ENCODE measurements at places on chromosomes 5 and 9.

- DNase-seq: no peak
These were observed 258.1 kb downstream of the IRX2 start for GRCh38 chr5:2493356-2493755.

- no peak for DNase-seq
These were observed 101.9 kb upstream of the PRDM9 start for GRCh38 chr5:23405316-23406068.

DNA sequence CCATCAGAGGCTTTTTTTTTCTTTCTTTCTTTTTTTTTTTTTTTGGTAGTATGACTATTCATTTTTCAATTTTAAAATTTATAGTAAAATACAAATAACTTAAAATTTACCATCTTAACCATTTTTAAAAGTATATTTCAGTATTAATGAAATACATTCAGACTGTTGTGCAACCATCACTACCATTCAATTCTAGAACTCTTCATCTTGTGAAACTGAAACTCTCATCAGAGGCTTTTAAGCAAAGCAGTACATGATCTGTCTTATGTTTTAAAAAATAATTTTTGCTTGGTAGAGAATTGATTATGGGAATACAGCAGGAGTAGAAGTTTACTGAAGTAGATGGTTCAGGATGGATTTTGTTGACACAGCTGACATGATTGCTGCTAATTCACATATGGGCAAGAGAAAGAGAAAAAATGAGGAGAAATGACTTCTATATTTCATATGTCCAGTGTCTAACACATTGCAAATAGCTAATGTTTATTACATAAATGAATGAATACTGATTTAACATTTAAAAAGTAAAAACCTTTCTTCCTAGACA, 13.4 kb downstream of the ELOVL7 start:
- peak; percentile 3 for DNase-seq

GRCh38 chr5:147558826-147559225, 49.0 kb upstream of the DPYSL3 start:
- peak; percentile 66 for DNase-seq

GRCh38 chr5:143534761-143535154, 131.3 kb upstream of the NR3C1 start:
- no peak for DNase-seq

DNA sequence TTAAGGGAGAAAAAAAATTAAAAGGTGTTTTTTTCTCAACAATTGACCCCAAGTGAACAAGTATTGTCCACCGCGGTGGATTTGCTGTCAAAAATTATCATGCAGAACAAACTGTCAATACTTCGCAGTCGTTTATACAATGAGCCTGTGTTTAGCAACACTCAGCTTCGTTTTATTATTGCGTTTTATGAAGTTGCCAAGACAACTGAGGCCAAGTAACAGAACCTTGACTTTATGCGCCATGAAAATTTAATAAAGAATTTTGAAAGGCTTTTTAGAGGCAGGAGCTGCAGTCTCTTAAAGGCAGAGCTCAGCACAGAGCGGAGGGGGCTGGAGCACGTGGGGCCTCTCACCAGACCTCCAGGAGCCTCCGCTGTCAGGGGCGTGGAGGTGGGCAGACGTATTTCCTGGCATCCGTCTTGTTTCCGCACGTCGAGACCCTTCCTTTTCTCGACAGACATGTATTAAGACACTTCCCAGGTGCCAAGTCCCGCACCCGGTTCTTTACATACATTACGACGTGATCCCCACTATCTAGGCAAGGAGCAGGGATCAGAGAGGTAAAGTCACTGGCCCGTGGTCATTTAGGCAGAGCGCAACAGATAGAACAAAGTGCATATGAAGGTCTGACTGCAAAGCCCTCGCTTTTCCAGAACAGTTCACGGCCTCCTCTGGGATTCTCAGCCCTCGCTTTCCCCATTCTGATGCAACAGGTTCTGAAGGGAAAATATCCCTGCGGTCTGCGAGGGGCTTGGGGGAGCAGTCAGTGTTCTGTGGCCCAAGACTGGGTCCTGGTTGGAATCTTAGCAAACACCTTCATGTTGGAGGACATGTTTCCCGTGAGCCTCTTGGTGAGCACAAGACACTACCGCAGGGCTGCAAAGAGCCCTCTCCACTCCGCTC, 164.4 kb downstream of the DAB2IP start:
- DNase-seq: no peak

- no peak for DNase-seq
These were observed 216.3 kb downstream of the CETN3 start for GRCh38 chr5:90193185-90193822.

GRCh38 chr5:135423146-135423845, 23.9 kb downstream of the DCANP1 start:
- DNase-seq: no peak

DNA sequence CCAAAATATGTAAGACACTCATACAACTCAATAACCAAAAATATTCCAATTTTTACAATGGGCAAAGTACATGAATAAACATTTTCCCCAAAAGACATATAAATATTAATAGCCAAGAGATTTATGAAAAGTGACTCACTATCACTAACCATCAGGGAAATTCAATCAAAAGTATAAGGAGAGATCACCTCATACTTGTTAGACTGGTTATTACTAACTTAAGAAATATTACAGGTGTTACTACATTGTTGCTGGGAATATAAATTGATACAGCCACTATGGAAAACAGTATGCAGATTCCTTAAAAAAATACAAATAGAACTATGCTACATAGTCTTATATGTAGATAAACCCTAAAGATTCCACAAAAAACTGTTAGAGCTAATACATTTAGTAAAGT, 21.8 kb downstream of the BTNL8 start:
- no peak for DNase-seq

DNA sequence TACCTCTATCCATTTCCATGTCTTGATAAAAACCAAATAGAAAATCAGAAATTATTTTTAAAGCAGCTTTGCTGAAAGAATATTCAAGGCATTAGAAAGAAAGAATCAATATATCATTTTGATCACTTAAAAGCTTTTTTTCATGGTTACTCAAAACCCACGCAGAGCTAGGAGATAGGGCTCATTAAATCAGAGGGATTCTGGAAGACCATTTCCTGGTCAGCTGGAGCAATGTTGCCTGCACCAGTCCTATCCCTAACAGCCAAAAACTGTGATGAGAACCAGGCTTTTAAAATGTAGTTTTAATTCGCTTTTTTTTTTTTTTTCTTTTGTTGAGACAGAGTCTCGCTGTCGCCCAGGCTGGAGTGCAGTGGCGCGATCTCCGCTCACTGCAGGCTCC, 72.3 kb downstream of the ARSB start:
- DNase-seq: no peak

DNA sequence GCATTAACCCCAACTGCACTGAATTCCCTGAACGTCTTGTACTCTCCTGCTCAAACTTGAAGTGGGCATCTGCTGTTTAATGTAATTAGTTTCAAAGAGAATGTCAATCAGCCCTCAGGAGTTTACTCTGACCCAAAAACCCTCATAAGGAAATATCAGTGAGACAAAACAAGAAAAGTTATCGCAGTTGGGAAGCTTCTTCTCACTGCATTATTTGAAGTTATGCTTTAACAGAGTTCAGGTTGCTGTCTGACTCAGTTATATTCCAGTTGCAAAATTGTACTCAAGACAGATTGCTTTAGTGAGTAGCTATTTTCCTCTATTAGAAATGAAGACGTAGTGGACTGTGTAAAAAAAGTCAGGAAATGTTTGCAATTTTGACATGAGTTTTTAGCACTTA, 52.1 kb downstream of the PPIC start:
- DNase-seq: no peak

- peak; percentile 77 for DNase-seq
These were observed 51.2 kb upstream of the GGTA1 start for GRCh38 chr9:121550569-121551512.

GRCh38 chr5:179315356-179315890, 29.8 kb downstream of the ADAMTS2 start:
- DNase-seq: no peak

DNA sequence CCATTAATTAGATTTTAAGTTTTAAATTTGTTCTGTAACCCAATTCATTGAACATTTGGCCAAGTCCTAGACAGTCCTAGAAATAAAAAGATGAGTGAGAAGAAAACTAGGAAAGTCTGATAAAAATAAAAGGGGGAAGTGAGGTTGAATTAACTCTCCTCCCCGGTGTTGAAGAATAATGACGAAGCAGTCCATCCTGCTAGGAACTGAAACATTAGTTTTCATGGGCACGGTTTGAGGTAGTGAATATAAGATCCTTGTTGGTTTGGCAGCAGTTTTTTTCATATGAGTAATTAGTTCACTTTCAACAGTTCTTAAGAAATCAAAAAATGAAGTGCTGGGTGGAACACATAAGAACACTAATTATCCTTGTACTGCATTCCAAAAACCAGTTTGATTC, 103.1 kb downstream of the MTREX start:
- no peak for DNase-seq

DNA sequence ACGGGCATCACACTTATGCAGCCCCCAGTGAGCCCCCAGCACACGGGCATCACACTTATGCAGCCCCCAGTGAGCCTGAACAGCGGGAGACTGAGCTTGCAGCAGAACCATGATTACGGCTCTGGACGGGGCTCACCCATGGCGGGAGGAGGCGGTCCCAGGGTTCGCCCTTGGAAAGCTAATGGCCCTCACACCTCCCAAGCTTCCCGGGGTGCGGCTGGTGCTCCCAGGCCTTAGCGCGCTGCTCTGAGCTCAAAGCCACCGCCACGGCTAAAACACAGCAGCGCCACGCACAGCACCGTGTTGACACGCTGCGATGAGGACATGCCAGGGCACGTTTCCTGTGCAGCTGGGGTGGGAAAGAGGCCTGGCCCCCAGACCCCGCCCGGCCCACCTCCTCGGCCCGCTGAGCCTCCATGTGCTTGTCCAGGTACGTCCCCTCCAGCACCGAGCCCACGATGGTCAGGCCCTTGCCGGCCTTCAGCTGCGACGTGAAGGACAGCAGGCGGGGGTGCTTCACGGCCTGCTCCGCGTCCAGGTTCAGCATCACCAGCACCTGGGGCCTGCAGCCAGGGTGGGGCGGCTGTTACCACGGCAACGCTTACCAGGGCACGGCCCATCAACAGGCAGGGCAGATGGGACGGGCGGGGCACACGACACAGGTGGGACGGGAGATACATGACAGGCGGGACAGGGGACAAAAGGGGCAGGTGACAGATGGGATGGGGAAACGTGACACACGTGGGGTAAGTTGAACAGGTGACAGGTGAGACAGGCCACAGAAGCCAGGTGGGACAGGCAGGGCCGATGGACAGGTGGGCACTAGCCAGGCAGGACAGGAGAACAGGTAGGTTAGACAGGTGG, 38.4 kb downstream of the SLC12A7 start:
- no peak for DNase-seq

- DNase-seq: no peak
These were observed 100.4 kb downstream of the MEF2C start for GRCh38 chr5:88782571-88782970.

GRCh38 chr9:18718393-18718792, 244.4 kb downstream of the ADAMTSL1 start:
- DNase-seq: no peak

DNA sequence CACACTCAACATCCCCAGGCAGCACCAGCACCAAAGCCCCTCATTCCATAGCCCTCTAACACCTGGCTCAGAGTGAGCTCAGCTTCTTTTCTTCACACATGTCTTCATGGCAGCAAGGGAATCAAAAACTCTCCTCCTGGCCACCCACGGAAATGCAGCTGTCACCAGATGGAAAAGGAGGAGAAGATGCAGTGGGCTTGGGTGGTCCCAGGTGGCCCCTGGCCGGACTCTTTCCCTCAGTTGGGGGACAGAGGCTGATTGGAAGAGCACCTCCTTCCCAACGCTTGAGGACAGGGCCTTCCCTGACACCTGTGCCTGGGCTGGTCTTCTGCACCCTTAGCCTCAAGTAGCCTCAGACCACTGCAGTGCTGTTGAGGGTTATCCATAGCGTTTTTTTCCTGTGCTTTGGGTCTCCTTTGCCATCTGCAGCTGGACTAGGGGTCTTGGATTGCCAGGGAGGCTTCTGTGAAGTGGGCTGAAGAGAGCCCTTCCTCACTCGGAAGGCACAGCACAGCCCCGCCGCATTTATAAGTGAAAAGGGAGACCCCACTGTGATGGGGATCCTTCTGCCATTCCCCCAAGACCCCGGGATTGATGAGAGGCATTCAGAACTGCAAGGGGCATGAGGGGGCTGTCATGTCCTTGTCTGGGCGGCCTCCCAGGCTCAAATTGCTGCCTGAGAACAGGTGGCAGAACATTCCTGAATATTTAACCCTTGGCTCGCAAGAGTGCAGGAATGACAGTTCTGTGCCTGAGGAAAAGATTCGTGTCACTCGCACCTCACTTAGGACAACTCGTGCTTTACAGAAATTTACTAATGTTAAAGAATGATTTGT, 200.0 kb downstream of the AUH start:
- no peak for DNase-seq

Data from NCI-H2081 (cell line).